Breast epithelium (tissue), 4 donors: ENCODE measurements at places on chromosomes 11 and 22. TPM values are rescaled to one million over a fixed set of nuclear protein-coding genes. Genes with fewer than 3 reads are reported as not detected.
A peak's percentile ranks its signal among the peaks of the same experiment; 100 is the strongest.

DNA sequence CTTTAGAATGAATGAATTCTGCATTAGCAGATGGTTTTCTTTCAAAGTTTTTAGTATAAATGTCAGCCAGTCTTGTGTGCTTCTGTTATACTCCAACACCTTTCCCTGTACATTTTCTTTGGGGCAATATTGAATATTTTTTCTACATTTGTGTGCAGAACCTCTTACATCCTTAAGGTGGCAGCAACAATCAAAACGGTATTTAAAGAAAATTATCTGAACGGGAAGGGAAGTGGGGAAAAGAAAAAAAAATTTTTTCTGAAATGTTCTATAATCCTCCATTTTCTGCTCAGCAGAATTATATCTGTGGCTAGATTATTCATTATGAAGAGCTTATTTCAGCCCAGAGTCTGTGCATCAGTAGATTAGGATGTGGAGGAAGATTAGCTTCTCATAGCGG, 347.3 kb upstream of the RAG2 start:
- no peak for DNase-seq

DNA sequence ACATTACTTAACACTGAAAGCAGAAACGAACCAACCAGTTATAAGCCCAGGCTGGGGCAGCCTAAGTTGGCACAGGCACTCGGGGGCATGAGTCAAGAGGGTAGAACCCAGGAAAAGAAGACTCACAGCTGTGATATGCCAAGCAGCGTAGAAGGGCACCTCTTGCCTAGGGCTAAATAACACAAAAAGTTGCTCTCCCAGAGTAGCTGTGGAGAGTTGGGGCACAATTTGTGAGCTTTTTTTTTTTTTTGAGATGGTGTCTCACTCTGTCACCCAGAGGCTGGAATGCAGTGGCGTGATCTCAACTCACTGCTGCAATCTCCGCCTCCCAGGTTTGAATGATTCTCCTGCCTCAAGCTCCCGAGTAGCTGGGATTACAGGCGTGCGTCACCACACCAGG, 8.8 kb downstream of the CLMP start:
- no peak for DNase-seq

DNA sequence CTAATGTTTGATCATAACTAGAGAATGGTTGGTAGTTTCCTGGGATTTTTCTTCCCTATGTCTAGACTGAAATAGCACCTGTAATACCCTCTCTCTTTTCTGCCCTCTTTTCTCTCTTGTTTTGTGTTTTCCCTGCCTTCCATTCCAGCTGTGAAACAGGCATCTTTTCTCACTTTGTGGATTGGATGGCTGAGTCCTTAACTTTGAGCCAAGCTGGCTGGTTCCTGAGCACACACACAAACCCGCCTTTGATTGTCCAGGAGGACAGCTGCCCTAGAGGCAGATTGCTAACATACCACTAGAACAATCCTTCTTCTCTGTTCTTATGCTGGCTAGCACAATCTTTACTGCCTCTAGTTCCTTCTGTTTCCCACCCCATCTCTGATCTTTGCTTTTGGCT, 17.7 kb downstream of the CTNND1 start:
- no peak for DNase-seq

DNA sequence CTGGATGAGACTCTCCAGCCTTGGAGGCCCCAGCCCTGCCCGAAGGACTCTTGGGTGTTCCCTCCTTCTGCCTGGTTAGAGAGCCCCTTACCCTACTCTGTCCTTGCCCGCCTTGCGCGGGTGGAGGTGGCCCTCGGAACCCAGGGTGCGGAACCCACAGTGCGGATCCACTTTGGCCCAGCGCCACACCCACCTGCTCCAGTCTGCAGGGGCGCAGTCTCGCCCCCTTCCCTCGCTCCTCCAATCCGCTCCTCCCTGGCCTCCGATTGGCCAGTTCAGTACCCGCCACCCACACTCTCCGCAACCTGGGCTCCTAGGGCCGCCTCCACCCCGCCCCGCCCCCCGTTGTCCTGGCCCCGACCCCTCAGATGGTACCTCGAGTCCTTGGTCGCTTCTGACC, 2.4 kb downstream of the CAPN1 start:
- DNase-seq: no peak

DNA sequence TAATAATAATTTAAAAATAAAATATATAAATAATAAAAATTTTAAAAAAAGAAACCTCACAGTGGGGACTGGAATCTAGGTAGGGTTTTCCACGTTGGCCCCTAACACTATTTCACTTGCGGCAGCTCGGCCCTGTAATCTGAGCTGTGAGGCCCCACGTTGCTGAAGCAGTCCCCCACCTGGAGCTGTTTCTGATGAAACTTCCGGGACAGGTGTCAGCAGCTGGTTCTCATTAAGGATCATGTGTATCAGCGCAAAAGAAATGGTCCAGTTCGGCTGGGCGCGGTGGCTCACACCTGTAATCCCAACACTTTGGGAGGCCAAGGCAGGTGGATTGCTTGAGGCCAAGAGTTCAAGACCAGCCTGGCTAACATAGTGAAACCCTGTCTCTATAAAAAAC, 17.3 kb downstream of the RHOD start:
- DNase-seq: no peak

DNA sequence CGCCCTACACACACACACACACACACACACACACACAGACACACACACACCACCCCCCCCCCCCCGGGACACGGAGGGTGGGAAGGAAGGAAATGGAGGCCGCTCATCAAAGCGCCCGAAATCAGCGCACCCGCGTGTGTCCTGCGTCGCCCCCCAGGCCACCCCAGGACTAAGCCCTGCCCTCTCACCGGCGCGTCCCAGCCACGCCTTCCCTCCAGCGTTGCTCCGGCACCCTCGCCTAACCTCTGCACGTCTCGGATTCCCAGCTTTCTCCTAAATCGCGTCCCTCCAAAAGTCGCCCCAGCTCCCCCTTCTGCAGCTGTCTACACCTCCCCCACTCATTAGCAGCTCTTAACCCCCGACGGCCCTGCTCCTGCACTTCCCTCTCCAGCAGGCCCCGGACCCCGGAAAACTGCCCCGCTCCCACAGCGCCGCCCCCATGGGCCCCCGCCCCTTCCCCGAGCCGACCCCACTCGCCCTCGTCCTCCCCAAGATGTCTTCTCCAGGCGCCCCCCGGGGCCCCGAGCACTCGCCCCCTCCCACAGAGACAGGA, 557 bp downstream of the PACSIN2 start:
- DNase-seq: peak; percentile 65

EFCAB6 gene
- 9.8 TPM for total RNA-seq

GRCh38 chr11:32396991-32397390, 38.3 kb downstream of the WT1 start:
- no peak for DNase-seq

GRCh38 chr22:49481659-49482399, 345.8 kb downstream of the BRD1 start:
- no peak for DNase-seq

- no peak for DNase-seq
Observed at GRCh38 chr11:12056119-12056518, 47.7 kb upstream of the DKK3 start.

GRCh38 chr22:49962012-49962750, 1.6 kb downstream of the PIM3 start:
- peak; percentile 94 for DNase-seq

DNA sequence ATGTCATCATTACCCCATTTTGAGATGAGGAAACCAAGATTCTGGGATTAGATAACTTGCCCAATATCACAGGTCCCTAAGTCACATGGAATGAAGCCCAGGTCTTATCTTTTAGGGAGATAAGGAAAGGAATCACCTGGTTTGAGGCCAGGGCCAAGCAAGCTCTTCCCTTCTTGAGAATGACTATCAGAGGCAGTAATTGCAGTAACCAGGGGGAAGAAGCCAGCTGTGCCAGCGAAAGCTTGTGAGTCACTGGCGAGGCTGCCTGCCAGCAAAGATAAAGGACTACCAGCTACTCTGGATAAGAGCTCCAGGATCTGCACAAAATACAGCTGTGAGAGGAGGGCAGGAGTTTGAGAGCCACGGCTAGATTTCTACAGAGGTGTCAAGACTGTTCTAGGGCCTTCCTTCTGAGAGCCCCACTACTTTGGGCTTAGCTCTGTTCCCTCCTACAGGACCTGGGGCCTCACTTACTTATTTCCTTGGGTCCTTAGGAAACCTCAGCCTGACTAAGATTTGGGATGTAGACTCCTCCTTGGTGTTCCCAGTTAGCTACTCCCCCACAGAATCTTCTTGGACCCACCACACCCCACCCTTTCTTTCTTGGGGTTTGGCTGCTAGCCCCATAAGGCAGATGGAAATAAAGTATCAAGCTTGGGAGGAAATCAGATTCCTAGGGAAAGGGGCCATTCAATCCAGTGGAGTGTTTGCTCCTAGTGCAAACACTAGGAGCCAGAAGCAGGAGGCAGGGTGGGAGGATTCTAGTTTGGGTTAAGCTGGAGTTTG, 9.7 kb upstream of the CCKBR start:
- no peak for DNase-seq

GRCh38 chr11:65213322-65214211, 31.8 kb downstream of the CAPN1 start:
- DNase-seq: peak; percentile 37

DNA sequence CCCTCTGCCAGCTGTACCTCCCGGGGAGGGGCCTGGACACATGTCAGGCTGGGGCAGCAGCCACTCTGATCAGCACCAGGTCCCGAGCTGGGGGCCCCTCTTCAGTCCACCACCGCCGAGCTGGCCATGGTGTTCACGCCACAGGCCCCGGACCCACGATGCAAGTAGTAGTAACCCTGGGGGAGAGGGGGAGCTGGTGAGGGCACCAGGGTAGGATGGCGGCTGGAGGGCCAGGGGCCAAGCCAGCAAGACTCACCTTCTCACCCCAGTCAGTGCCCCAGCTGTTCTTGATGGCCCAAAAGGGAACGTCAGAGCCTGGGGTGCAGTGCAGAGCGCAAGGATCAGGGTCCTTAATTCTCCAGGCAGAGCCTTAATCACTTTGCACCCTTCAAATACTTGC, 4.6 kb downstream of the CTSF start:
- DNase-seq: no peak

DNA sequence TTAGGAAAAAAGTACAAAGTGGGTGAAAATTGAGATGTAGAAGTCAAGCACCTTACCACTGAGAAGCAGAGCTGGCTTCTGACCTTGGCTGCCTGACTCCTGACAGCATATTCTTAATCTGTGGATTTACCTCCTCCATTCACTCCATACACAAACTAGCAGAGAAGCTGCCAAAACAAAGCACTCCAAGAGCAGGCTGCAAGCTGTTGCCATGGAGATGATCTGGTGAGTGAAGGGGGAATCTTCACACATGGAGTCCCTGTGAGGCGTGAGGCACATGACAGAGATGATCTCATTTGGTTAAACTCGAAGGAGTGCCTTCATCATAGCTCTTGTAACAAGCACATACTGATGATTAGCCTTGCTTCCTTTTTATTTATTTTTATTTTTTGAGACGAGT, 16.1 kb downstream of the COMMD9 start:
- no peak for DNase-seq

C11orf42 gene
- not detected for total RNA-seq

GRCh38 chr11:43242401-43242800, 69.4 kb upstream of the API5 start:
- no peak for DNase-seq

SMTN gene
- total RNA-seq: 54.1 TPM

PRODH gene
- total RNA-seq: 11.1 TPM

DNA sequence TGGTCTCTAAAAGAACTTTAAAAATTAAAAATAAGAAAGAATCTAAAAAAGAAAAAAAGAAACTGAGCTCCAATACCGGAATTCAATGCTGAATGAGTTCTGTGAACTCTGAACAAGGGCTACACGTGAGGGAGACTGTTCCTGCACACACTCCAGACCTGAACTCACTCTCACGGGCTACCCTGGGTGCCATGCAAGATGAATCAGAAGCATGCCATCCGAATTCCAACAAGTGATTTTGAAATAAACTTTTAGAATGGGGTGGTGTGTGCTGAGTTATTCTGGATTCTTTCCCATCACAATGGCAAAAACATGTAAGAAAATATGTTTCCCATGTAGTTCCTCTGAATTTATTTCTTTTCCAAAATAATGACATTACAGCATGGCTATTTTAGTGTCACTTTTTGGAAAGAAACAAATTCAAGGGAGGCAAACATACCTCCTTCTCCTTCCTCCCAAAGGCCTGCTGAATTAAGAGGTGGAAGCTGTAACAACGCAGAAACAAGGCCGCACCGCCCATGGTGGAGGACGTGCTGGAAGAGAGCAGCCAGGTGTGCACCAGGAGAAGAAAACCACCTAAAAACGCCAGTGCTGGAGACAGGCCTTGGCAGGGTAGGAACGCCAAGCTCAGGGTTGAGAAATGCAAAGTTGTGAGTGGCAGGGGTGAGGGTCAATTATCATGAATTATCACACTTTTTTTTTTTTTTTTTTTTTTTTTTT, 63.2 kb upstream of the ARFGAP3 start:
- DNase-seq: no peak

LYVE1 gene
- total RNA-seq: 51.8 TPM

DHCR7 gene
- total RNA-seq: 31.7 TPM

DNA sequence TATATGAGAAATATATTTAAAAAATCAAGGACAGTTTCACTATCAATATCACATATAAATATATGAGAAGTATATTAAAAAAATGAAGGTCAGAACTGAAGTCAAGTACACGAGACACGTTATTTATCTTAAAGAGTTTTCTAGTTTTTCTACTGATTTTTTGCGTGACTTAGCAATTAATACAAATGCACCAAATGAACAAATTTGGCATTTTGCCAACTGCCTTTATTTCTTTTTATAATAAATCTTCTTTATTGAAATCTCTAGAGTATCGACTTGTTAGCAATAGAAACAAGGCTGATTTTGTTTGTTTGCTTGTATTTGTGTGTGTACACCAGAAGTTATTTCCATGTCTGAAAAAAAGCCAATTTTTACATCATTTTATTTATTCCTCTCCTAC, 1684.7 kb upstream of the RAG2 start:
- DNase-seq: no peak

DNA sequence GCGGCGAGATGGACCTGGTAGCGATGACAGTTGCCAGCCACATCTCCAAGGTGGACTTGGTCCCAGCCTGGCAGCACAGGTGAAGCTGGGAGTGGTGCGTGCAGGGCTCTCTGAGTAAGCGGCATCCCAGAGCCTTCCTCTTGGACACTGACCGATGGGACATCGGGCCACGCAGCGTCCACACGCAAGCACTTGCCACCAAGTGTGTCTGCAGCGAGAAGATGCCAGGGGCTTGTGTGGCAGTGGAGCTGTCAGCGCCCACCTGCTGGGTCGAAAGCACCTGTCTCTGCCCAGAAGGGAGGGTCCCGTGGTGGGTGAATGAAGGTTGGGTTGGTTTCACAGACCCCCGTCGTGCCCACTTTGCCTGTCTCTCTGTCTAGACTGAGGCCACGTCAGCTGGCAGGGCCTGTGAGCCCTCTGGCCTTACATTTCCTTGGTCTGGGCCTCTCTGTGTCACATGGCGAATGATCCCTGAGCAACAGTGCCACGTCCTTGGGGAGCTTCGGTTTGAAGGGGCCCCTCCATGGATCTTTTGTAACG, 50.8 kb upstream of the SMIM38 start:
- no peak for DNase-seq

OR5B21 gene
- not detected for total RNA-seq

- no peak for DNase-seq
Observed at GRCh38 chr11:21814169-21814568, 378.7 kb upstream of the ANO5 start.

OR9G4 gene
- total RNA-seq: not detected

MCAM gene
- total RNA-seq: 408 TPM
